Thymus (tissue), 14 donors: ENCODE measurements at places on chromosomes 6 and 20. TPM values are rescaled to one million over a fixed set of nuclear protein-coding genes. Genes with fewer than 3 reads are reported as not detected.

ZSCAN16 gene
- total RNA-seq = 8.5 TPM

TUBB2B gene
- total RNA-seq = 6.8 TPM

TMEM244 gene
- total RNA-seq = not detected

WFDC5 gene
- total RNA-seq = 0.52 TPM

PPIL4 gene
- 37.4 TPM for total RNA-seq

RPS6KA2 gene
- 2.9 TPM for total RNA-seq

GRCh38 chr6:71649915-71650314, 236.4 kb upstream of the RIMS1 start:
- DNase-seq = no peak
- H3K4me1 ChIP-seq = no peaks in the 10 kb centered on the region
- no peak overlapping the region for H3K27ac ChIP-seq
- H3K36me3 ChIP-seq = no peaks in the 10 kb centered on the region
- no peaks in the 10 kb centered on the region for H3K27me3 ChIP-seq

DNA sequence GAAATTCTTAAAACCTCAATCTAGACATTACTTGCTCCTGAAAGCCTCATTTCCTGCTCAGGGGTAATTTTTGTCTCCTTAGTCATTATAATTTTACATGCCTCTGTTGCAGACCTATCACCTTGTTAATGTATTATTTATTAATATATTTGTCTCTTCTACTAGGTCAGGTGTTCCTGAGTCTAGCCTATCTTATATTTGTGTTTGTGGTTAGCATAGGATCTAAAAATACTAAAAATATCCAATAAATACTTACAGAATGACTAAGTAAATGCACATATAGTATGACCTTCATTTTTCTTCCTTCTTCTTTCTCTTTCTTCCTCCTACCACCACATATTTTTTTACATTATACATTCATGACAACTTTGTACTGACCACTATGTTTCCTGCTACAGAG, 268.9 kb upstream of the HS3ST5 start:
- H3K36me3 ChIP-seq = no peaks in the 10 kb centered on the region
- H3K27ac ChIP-seq = no peak overlapping the region
- H3K27me3 ChIP-seq = no peaks in the 10 kb centered on the region
- no peaks in the 10 kb centered on the region for H3K4me1 ChIP-seq

DNA sequence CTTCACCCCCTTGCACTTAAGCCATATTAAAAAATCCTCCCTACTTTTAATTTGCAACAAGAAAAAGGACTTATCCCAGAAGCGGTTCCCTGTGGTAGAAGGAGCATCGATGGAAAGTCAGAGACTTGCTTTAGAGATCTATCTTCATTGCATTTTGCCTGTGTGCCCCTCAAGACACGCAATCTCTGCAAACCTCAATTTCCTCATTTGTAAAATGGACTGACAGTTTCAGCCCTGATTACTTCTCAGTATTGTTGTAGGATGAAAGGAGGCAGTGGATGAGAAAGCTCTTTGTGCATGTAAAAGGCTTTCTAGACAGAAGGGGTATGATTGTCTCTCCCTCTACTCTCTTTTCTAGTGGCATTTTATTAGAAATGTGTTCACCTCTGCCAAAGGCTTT, 410.2 kb downstream of the CDC5L start:
- H3K27ac ChIP-seq = no peak overlapping the region
- DNase-seq = no peak
- H3K36me3 ChIP-seq = no peaks in the 10 kb centered on the region
- peaks cover 6% of the 10 kb centered on the region for H3K4me1 ChIP-seq

DNA sequence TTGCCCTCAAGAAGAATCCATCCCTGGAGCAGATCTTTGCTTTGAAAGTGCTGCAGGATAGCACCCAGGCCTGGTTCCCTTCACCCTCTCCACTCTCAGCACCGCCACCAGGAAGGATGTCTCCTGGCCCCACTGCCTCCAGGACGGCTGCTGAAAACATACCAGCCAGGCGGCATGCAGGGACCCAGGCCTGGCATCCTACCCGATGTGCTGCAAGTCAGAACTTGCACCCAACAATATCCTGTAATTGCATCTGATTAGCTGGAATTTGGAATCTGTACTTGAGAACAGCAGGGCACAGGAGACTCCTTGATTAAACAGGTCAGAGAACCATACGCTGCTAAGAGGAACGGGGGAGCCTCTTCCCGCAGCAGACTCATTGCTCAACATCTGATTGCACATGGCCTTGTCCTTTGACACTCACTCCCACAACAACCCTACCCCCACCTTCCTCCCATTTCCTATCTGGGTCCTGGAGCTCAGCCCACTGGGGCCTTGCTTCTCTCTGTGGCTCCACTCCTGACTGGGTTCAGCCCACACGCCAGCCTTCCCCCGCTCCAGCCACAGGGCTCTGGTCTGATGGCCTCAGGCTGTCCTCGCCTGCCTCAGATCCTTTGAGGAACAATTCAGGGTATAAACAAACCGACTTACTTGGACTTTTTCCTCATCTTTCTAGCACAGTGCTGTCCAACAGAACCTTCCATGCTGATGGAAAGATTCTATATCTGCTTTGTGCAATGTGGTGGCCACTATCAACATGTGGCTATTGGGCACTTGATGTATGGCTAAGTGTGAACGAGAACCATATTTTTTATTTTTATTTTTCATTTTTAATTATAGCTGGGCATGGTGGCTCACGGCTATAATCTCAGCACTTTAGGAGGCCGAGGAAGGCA, 78.0 kb downstream of the FGD2 start:
- no peak overlapping the region for H3K4me3 ChIP-seq
- H3K27ac ChIP-seq = no peak overlapping the region
- H3K36me3 ChIP-seq = no peaks in the 10 kb centered on the region
- H3K4me1 ChIP-seq = no peaks in the 10 kb centered on the region
- DNase-seq = no peak

DNA sequence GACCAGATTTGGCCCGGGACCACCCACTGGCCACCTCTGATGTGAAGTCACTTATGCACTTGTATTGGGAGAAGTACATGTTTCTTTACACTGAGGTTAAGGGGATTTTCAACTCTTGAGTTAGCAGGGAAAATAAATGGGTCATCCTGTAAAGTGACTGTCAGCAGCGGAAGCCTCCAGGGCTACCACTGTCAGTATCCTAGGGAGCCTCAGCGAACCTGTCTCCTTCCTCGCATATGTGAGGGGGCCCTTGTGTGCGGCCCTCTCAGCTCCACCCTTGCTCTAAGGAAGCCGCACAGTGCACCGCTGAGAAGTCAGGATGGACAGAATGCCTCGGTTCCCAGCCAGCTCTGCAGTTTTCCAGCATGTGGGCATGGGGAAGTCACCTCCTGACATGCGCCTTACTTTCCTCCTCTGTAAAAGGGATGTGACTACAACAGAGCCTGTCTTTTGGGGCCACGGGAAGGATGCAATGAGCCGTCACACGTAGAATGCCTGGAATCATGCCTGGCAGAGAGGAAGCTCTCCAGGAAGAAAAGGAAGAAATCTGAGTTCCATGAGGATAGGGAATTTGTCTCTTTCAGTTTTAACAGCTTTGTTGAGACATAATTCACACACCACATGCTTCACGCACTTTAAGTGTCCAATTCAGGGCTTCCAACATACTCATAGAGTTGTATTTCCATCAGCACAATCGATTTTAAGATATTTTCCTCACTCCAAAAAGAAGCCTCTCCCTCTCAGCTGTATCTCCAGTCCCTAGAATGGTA, 115.4 kb downstream of the SYCP2 start:
- no peaks in the 10 kb centered on the region for H3K27me3 ChIP-seq
- H3K36me3 ChIP-seq = no peaks in the 10 kb centered on the region
- H3K4me1 ChIP-seq = peaks cover 4% of the 10 kb centered on the region
- DNase-seq = no peak
- H3K4me3 ChIP-seq = no peak overlapping the region
- H3K27ac ChIP-seq = no peak overlapping the region

GRCh38 chr6:127641905-127642304, 64.9 kb downstream of the C6orf58 start:
- no peak overlapping the region for H3K4me3 ChIP-seq
- no peak overlapping the region for H3K27ac ChIP-seq
- no peak for DNase-seq
- no peaks in the 10 kb centered on the region for H3K4me1 ChIP-seq
- H3K36me3 ChIP-seq = no peaks in the 10 kb centered on the region

DNA sequence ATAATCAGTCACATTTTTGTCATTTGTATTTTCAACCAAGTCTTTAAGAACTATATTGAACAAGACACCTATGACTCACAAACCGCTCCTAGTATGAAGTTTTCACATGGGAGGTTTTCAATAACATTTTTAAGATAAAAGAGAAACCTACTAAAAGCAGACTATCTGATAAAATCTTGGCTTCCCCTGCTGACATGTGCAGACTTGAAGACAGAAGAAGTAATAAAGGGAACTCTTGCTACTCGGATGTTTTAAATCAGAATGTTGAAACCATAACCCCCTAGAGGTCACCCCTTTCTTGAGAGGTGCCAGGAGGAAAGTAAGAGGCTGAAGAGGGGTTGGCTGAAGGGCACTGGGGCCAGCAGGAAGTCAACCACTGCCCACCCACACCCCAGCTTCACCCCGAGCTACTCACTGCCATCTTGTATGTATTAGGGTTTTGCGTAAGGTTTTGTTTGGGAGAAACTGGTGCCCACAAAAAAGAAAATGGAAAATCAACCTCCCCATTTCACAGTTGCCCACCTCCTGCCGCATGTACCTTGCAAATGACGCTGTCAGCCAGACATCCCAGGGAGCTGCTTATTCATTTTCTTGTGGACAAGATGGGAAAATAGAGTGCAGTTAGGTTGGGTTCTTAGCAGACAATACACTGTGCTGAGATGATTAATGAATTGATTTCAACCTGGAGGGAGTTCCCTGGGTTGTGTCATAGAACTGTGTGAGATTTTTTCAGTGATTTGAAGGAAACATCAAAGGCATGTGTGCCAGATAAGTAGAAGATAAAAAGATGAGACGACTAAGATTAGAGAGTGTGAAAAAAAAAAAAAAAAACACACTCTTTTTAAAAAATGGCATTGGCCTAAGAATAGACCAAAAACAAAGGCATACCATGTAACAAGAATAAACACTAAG, 83.2 kb upstream of the TAB2 start:
- no peak overlapping the region for H3K4me3 ChIP-seq
- H3K27ac ChIP-seq = no peak overlapping the region
- DNase-seq = peak; percentile 60

DNA sequence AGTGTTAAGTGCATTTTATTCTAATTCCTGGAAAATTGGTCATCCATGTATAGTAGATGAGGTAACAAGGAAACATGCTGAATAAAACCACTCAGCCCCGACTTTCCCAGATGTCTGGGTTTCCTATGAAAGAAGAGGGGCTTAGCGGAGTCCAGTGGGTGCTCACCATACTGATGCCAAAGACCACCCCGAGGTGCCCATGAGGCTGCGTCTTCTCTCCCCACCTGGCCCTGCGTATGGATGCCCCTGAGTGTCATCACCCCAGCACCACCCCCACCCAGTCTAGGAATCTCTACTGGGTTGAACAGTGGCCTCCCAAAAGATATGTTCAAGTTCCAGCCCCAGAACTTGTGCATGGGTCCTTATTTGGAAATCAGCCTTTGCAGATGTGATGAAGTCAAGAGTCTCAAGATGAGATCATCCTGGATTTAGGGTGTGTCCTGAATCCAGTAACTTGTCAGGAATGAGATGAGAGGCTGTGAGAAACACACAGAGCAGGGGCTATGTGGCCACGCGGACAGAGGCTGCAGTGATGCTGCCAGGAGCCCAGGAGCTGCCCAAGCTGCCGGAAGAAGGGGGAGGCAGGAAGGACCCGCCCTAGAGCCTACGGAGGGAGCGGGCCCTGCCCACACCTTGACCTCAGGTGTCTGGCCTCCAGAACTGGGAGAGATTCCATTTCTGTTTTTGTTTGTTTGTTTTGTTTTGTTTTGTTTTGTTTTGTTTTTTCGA, 124.6 kb upstream of the CDH4 start:
- H3K27ac ChIP-seq = no peak overlapping the region
- DNase-seq = no peak
- H3K36me3 ChIP-seq = no peaks in the 10 kb centered on the region
- H3K4me1 ChIP-seq = no peaks in the 10 kb centered on the region
- H3K27me3 ChIP-seq = no peaks in the 10 kb centered on the region

GRCh38 chr6:47759364-47759763, 22.5 kb upstream of the OPN5 start:
- H3K36me3 ChIP-seq = no peaks in the 10 kb centered on the region
- DNase-seq = no peak
- no peak overlapping the region for H3K4me3 ChIP-seq
- H3K27me3 ChIP-seq = no peaks in the 10 kb centered on the region
- H3K27ac ChIP-seq = no peak overlapping the region

DNA sequence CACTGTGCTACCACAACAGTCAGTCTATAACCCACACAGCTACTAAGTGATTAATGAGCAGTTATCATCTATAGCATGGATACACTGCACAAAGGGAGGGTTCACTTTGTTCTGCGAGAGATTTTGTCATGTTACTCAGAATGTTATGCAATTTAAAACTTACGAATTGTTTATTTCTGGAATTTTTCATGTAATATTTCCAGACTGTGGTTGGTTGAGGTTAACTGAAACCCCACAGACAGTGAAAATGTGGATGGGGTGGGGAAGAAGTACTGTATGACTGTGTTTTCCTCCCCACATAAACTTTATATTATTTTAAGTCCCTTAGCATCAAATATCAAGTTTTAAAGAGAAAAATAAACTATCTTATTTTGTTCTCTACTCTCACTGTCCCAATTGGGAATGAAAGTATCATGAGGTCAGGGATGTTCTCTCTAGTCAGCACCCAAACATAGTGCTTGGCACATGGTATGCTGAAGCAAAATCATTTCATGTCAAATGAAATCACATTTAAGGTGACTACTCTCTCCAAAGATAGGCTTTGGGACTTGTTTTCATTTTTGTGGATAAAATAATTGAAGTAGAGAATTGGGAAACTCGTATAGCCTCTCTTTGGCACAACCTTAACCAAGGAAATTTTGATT, 25.4 kb downstream of the DOP1A start:
- no peaks in the 10 kb centered on the region for H3K27me3 ChIP-seq
- H3K4me3 ChIP-seq = no peak overlapping the region
- H3K27ac ChIP-seq = no peak overlapping the region
- DNase-seq = no peak

- no peaks in the 10 kb centered on the region for H3K4me1 ChIP-seq
- no peak overlapping the region for H3K27ac ChIP-seq
- H3K36me3 ChIP-seq = peaks cover 48% of the 10 kb centered on the region
Measured at GRCh38 chr6:89836639-89837222, 7.1 kb downstream of the CASP8AP2 start.

DNA sequence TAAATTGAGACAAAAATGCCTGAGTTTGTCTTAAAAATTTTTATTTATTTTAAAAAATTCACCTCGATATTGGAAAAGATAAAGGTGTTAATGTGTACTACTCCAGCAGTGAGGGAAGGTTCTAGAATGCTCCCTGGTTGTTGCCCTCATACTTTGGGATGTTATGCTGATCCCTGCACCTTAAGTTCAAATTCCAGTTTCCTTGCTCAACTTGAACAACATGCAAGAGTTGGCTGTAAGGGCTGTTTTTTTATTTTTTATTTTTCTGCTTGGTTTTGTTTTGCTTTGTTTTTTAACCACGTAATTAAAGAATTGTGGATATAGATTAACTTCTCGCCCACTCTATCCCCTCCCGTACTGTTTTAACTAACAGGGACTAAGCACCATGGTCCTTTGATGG, 158.7 kb upstream of the CITED2 start:
- H3K27ac ChIP-seq = no peak overlapping the region
- no peaks in the 10 kb centered on the region for H3K36me3 ChIP-seq
- H3K4me1 ChIP-seq = peaks cover 12% of the 10 kb centered on the region
- no peak for DNase-seq
